Skeletal muscle cell (primary cell): ENCODE measurements at places on chromosomes 3 and 15.

DNA sequence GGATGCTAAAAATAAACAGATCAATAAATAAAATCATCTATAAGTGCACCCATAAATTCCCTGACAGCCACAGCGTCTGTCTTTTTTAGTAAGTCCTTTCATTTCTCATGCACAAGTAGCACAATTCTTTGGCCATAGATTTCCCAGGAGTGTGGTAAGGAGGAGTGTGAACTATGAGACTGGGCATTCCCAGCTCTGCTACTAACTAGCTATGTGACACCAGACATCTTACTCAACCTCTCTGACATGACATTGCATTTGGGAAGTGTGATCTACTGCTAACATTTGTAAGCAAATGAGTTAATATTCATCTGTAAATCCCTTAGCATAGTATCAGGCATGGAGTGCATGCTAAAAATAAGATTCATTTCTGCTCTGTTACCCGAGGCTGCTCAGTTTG lies 301.7 kb downstream of the NTRK3 start:
- DNase-seq, result no peak

DNA sequence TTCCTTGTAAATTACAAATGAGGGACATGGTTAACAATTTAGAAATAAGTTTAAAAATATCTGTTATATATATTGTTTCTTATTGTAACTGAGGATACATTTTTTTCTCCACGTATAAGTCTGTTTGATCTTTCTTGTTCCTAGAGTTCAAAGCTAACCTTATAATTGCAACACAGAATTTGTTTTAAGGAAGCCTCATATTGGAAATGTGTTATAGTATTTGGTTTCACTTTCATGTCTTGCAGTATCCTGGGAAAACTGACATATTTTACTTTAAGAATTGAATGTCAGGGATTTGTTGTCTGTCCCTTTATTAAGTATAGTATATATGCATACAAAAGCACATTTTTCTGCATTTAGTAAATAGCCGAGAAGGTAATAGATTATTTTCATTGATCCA lies 23.5 kb upstream of the NIT2 start:
- DNase-seq, result no peak

GRCh38 chr15:45138814-45139765 lies 9.3 kb downstream of the DUOX1 start:
- no peak for DNase-seq

GRCh38 chr3:81931265-81932251 lies 170.1 kb upstream of the GBE1 start:
- no peak for DNase-seq

- no peak for DNase-seq
Measured at GRCh38 chr3:148865049-148865448, at the start of gene CPA3. Gene CPA3, plus strand, starts transcription at chr3:148865296. Its CDS starts 12 bp downstream, at chr3:148865308.

DNA sequence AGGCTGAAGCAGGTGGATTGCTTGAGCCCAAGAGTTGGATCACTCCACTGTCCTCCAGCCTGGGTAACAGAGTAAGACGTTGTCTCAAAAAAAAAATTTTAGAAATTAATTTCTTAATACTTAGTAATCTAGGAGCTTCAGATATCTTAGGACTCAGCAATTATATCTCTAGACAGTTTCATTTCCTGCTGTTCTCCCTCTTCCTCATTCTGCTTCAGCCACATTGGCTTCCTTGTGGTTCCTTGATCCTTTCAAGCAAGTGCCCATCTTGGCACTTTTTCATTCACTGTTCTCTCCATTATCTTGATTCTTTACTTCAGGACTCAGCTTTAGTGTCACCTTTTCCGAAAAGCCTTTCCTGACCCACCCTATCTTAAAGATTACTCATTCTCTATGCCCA lies 22.5 kb downstream of the TMEM202 start:
- no peak for DNase-seq

- DNase-seq, result no peak
Measured at GRCh38 chr15:75354454-75354853, 7.6 kb downstream of the NEIL1 start.

GRCh38 chr3:167882057-167882667 lies 146.6 kb downstream of the SERPINI1 start:
- peak; percentile 18 for DNase-seq

DNA sequence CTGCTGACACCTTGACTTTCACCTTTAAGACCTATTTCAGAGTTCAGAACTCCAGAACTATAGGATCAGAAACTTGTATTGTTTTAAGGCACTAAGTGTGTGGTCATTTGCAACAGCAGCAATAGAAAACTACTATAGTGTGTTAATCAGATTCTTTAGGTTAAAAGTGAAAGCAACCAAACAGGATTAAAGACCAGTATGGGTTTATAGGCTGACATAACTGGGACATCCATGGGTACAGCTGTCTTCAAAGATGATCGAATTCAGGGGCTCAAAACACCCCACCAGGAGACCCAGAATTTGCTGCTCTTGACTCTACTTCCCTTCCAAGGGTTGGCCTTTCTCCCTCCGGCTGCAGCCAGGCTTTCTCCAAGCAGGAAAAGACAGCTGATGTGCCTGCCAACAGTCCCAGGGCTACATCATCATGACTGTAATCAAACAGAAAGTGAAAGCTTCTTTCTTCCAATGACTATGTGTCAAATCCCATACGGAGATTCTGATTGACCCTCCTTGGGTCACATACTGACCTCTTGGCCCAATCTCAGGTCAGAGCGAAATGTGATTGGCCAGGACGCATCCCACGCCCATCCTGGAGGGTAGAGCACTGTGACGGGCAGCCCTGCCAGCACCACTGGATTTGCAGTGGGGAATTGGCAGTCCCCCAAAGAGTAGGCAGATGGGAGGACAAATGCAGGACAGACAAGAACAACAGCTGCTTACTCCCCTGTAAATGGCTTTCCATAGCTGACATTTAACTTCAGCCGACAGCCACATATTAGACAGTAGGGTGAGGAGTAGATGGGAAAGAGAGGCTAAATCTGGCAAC lies 51.4 kb upstream of the RNF7 start:
- DNase-seq, result peak; percentile 37

DNA sequence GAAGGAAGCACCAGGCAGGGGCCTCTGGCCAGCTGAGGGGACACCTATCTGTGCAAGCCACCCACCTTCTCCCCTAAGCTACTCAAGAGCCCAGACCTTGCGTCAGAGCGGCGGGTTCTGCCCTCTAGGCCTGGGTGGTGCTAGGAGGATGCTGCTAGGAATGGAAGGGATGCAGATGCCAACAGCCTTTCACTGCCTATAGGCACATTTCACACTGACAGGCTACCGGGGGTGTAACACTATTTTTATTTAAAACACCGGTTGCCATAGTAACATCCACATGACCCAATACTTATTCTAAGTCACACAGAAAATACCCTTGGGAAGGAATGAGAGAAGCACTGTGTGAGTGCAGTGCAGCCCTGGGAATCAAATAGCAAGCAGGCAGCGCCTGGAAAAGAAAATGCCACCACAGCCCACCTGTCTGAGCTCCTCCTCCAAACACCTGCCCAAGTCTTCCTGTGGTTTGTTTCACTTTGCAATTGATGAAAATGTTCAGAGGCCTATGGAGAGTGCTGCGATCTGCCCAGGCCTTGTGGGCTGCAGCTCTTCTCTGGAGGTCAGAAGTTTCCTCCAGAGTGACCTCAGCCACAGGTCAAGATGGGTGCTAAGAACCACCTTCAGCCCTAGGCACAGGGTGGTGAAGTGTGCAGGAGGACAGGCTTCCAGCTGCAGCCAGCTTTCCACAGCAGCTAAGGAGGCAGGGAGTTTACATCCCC lies 113.5 kb upstream of the TOPAZ1 start:
- no peak for DNase-seq

DNA sequence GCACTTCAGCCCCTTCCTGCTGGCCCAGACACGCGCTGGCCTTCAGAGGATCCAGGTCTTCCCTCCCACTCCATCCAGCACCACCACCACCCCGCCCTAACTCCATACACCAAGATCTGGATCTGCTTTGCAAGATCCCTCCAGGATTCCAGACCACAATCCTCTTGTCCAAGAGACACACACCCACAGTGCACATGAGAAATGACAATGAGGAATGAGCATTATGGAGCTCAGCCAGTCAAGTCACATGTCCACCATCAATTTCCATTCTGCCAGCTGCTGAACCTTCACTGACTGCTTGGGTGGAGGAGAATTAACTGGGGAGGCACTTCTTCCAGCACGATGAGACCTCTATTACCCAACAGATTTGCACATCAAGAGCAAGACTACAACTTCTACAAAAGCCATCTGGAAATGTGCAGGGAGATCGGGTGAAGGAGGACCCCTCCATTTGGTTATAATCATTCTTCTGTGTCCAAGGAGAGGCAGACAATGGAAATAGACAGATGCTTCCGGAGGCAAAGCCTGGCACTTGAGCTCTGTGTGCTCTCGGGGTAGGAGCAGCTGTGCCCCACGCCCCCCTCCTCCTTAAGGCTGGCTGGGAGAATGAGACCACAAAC lies 12.3 kb upstream of the SPATA12 start:
- DNase-seq, result peak; percentile 19

GRCh38 chr15:57152666-57153539 lies 223.4 kb upstream of the CGNL1 start:
- no peak for DNase-seq

DNA sequence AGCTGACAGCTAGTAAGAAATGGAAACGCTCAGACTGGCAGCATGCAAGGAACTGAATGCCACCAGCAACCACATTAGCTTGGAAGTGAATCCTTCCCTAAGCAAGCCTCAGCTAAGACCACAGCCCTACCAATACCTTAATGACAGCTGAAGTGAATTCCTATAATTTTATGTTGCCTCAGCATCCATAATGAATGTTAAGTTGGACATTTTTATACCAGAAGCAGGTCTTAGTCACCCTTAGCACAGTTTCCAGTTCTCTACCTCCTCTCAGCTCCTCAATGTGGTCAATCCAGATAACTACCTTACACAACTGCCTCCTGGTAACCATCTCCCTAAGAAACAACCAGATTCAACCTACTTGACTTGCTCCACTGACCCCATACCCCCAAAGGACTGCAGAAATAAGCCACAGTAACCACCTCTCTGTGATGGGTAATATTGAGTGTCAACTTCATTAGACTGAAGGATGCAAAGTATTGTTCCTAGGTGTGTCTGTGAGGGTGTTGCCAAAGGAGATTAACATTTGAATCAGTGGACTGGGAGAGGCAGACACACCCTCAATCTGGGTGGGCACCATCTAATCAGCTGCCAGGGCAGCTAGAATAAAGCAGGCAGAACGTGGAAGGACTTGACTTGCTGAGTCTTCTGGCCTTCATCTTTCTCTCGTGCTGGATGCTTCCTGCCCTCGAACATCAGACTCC lies 33.5 kb downstream of the NEDD4 start:
- DNase-seq, result no peak

DNA sequence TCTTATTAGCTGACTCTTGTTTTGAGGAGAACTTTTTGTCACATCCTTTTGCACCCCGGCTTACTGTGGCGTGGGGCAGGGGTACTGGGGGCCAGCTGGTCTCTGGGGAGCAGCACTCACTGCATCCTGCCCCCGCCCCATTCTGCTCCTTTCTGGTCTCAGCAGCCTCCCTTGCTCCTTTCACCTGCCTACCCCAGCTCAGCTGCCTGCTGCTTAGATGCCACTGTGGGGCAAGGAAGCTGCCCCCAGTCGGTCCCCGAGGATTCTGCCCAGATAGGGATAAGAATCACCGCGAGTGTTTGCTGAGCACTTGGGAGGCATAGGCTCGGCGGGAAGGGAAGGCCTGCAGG lies 32.0 kb downstream of the APBA2 start:
- no peak for DNase-seq

- no peak for DNase-seq
Measured at GRCh38 chr15:88832820-88833730, 29.8 kb downstream of the ACAN start.

GRCh38 chr3:133428552-133428951 lies 28.7 kb downstream of the BFSP2 start:
- DNase-seq, result no peak

GRCh38 chr15:79339588-79340314 lies 28.8 kb downstream of the TMED3 start:
- no peak for DNase-seq

GRCh38 chr3:156424758-156425157 lies 130.2 kb downstream of the SSR3 start:
- no peak for DNase-seq

- no peak for DNase-seq
Measured at GRCh38 chr3:178456621-178457285, 79.5 kb upstream of the KCNMB2 start.
